Stimulated activated CD8-positive, alpha-beta memory T cell treated with anti-CD3 and anti-CD28 coated beads, Interleukin-4, amount 100 ng/mL, for 1 hour (primary cell): ENCODE measurements at places on chromosomes 2 and 18.

DNA sequence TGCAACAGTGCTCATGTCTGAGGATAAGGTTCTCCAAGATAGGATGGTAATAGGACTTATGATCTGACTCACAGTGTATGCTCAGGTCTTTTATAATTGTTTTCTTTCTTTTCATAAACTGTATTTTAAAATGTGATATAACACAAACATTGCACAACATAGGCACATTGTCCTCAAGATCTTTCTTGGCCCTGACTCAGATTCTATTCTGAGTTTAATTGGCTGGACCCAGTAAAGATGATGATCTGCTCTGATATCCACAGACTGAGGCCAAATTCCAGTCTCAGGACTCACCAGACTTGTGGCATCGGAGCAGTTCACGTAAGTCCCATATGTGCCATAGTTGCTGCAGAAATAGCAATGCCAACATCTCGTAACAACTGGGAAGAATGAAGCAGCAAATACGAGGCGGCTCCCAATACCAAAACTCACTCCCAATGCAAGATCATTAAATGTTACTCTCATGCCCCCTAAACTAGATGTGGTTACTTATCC is 448.9 kb upstream of the SLC14A2 start:
- no peak for DNase-seq

- no peak for DNase-seq
Observed at GRCh38 chr18:7696780-7697179, 129.7 kb downstream of the PTPRM start.

DNA sequence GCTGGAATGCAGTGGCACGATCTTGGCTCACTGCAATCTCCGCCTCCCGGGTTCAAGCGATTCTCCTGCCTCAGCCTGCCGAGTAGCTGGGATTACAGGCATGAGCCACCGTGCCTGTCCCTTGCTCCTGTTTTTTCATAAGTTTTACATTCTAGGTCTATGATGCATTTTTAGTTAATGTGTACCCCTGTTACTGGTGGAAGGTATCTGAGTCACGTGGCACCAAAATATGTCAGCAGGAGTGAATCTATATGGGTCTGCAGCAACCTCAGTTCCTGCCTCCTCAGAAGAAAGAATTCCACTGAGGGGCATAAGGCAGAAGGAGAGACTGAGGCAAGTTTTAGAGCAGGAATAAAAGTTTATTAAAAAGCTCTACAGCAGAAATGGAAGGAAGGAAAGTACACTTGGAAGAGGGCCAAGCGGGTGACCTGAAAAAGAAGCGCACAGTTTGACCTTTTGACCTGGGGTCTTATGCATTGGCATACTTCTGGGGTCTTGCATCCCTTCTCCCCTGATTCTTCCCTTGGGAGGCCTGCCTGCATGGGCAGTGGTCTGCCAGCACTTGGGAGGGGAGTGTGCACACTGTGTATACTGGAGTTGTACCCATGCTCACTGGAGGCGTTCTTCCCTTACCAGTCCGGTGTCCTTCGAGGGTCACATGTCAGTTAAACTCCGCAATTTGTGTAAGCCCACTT is 1.1 kb upstream of the MFSD2B start:
- no peak for DNase-seq

GRCh38 chr2:229109195-229109594 is 161.9 kb downstream of the PID1 start:
- no peak for DNase-seq

GRCh38 chr2:39705638-39706037 is 39.9 kb downstream of the TMEM178A start:
- DNase-seq, result no peak

DNA sequence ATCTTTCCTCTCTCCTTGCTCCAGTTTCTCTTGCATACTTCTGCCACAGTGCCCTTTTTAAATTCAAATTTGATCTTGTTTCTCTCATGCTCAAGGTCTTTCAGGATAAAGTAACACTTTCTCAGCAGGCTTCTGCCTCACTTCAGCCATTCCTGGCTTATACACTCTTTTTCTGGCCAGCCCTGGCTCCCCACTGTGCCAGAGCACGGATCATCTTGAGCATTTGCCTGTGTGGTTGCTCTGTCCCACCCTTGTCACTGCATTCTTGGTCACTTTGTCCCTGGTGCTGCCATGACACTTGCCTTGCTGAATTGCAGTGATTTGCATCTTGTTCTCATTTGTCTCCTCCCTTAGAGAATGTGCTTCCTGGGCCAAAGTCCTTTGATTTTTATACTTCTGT is 634.3 kb downstream of the TMEM182 start:
- no peak for DNase-seq

- DNase-seq, result no peak
Observed at GRCh38 chr2:136077107-136077506, 40.8 kb downstream of the CXCR4 start.

GRCh38 chr18:8744656-8745055 is 39.3 kb downstream of the MTCL1 start:
- DNase-seq, result peak; percentile 9

- no peak for DNase-seq
Observed at GRCh38 chr2:200408428-200409316, 101.2 kb downstream of the KCTD18 start.

DNA sequence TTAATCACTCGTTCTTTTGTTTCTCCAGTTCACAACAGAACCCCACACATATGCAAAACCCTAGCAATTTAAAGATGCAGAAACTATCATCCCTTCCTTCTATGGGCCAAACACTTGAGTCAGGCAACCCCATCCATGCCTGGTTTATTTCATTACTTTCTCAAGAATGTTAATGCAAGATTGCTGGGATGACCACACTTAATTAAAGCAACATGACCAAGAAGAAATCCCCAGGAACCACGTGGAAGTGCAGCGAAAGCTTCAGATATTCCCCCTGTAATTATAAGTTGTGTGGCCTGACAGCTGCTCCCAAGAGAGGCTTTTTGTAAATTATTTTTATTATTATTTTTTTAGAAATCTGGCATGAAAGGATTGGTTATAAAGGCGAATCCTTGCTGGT is 246.2 kb upstream of the ID2 start:
- DNase-seq, result no peak

- no peak for DNase-seq
Observed at GRCh38 chr2:175709248-175709647, 292.8 kb downstream of the LNPK start.

- DNase-seq, result no peak
Observed at GRCh38 chr2:238389988-238390589, 36.6 kb upstream of the ASB1 start.

- no peak for DNase-seq
Observed at GRCh38 chr18:59908799-59909198, 9.0 kb downstream of the PMAIP1 start.

- no peak for DNase-seq
Observed at GRCh38 chr2:219496247-219496824, 2.4 kb upstream of the GMPPA start.

DNA sequence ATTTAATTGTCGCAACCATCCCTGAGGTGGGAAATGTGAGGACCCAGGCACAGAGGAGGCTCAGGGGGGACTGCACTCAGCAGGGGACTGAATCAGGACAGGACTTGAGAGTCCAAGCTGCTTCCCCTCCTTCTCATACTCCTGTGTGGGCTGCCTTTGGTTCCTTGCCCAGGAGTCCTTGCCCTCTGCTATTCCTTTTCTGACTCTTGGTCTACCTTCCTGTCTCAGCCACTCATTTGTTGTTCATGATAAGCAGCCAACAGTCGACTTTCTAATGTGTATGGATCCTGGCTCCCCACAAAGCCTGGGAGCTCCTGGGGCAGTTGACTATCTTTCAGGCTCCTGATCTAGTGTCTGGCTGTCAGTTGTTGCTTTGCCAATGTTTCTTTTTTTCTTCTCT is 28.3 kb downstream of the GATA6 start:
- no peak for DNase-seq

GRCh38 chr2:6824962-6825361 is 40.7 kb downstream of the CMPK2 start:
- no peak for DNase-seq

- no peak for DNase-seq
Observed at GRCh38 chr2:127659408-127660290, 13.7 kb downstream of the GPR17 start.

DNA sequence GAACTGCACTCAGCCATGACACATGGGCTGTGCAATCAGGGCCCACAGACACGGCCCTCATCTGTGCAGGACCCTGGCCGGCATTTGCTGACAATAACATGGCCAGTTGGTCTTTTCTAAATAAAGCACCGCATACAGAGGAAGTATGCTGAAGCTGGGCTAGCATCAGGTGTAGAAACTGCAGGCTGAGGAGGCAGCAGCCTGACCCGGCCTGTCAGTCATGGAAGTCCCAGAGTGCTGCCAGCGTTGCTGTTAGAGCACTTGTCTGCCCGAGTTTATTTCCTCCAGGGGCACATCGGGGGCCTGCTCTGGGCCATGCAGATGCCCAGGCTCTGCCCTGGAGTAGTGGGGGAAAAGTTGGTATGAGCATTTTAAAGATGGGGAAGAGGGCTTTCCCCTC is 4.1 kb upstream of the PTPN18 start:
- no peak for DNase-seq

DNA sequence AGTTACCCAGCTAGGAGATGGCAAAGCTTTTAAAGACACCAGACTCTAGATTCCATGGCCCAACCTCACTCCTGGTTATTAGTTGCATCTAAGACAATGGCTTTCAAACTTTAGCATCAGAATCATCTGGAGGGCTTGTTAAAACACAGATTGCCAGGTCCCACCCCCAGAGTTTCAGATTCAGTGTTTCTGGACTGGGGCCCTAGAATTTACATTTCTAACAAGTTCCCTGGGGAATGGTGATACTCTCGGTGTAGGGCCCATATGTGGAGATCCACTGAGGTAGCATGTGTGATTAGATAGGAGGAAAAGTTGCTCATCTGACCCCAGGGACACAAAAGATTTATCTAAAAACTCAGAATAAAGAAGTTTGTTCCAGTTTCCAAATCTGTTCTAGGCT is 14.5 kb upstream of the TTR start:
- DNase-seq, result no peak

DNA sequence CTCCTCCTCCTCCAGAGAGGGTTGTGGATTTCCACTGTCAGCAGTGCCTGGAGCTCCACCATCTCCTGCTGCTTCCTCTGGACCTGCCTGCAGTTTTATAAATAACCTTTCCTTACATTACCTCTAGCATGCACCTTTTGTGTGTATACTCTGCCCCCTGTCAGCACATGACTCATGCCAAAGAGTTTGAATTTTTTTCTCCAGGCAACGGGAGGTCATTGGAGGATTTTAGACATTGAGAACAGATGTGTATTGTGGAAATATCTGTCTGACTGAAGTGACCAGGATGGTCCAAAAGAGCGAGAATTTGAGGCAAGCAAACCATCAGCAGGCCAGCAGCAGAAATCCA is 31.7 kb downstream of the IL37 start:
- no peak for DNase-seq

DNA sequence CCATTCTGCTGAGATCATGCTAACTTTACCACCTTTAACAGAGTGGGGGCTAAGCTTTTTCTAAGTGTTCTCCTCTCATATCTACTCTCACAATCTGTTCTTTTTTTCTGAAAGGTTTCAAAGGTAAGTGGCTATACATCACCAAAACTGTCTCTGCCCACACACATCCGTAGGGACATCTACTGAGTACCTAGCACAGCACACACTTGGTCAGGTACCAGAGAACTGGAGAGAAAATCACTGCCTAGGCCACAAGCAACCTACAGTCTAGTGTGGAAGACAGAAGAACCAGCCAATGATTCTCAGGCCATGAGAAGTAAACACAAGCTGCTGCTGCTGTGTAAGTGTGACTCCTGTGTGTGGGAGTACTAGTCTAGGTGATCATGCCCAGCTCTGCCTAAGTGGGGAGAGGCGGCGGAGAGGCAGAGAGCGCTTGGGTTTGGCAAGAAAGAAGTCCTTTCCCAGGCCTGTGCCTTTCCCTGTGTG is 176.1 kb upstream of the ZFP36L2 start:
- DNase-seq, result no peak

GRCh38 chr18:67260841-67261240 is 255.7 kb downstream of the DSEL start:
- no peak for DNase-seq

DNA sequence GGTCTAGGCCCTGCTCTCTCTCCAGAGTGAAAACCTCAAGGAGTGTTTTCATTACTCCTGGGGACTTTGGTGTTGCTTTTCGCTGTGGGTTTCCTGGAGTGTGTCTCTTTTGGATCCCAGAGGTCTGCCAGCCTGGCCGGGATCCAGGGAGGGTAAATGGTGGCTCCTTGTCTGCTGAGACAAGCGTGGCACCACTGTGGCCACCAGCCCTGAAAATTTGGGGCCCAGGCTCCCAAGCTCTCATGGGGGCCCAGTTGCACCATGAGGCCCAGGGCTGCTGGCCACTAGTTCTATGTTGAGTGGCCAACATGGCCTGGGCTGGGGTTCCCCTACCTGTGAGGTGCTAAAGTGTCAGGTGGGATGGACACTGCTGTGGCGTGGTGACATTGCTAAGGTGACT is 144.8 kb downstream of the CTIF start:
- no peak for DNase-seq

- no peak for DNase-seq
Observed at GRCh38 chr2:137254052-137254451, 488.7 kb downstream of the THSD7B start.

- DNase-seq, result no peak
Observed at GRCh38 chr2:137964066-137964858, at the start of gene HNMT. HNMT (plus strand) TSS chr2:137964473; CDS start chr2:137964492, 19 bp downstream.

DNA sequence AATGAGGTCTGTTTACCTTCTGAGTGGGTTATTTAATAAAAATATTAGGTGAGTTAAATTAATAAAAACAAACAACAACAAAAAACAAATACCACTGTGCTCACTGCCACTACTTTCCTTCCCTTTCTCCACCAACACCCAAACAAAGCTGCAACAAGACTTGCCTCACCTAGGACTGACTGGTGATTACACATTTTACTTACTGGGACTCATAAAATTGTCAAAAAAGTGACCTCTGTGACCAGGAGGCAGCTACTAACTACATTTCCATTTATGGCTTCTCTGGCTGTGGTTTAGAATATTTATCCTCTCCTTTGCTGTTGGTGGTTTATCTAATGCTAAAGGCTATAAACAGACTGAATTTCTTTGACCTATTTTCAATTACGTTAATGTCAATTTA is 39.8 kb downstream of the EFEMP1 start:
- DNase-seq, result no peak
